ENCODE measurements at places on chromosomes 16 and 17. TPM values are rescaled to one million over a fixed set of nuclear protein-coding genes. Genes with fewer than 3 reads are reported as not detected.

The CLDN6 gene
- 0.15 TPM for total RNA-seq

The GGNBP2 gene
- 32.6 TPM for total RNA-seq

The ZG16 gene
- not detected for total RNA-seq

The SCNN1G gene
- total RNA-seq, result not detected

The SPATA22 gene
- not detected for total RNA-seq

The KCTD5 gene
- 27.6 TPM for total RNA-seq

The MTMR4 gene
- 49.3 TPM for total RNA-seq

The ARL16 gene
- 48.9 TPM for total RNA-seq

The PITPNM3 gene
- total RNA-seq, result 0.67 TPM

The MRPL38 gene
- 23.5 TPM for total RNA-seq

The SLC22A31 gene
- 1.7 TPM for total RNA-seq

The SSTR5 gene
- total RNA-seq, result not detected

The TMEM106A gene
- 5.1 TPM for total RNA-seq

The MYH13 gene
- under 0.01 TPM for total RNA-seq

The PRRT2 gene
- total RNA-seq, result 0.67 TPM

The FOXJ1 gene
- 0.17 TPM for total RNA-seq

The NXPH3 gene
- not detected for total RNA-seq

The PAQR4 gene
- total RNA-seq, result 24.9 TPM

The C16orf96 gene
- under 0.01 TPM for total RNA-seq

The TK2 gene
- 17.5 TPM for total RNA-seq

The CTNS gene
- total RNA-seq, result 19.9 TPM

The KRT33A gene
- total RNA-seq, result not detected

The DRC7 gene
- not detected for total RNA-seq

The PTX4 gene
- total RNA-seq, result 0.15 TPM

The TP53TG3 gene
- total RNA-seq, result not detected

The ENKD1 gene
- total RNA-seq, result 17.7 TPM

The MT1A gene
- 23.9 TPM for total RNA-seq

The KCNH6 gene
- total RNA-seq, result not detected

The TBC1D3E gene
- not detected for total RNA-seq

The TRAF7 gene
- total RNA-seq, result 54.0 TPM

The KRT31 gene
- not detected for total RNA-seq

The ACAP1 gene
- total RNA-seq, result 0.50 TPM

The HSD17B2 gene
- not detected for total RNA-seq

The SDR42E1 gene
- total RNA-seq, result 2.4 TPM

The FAM20A gene
- 1.0 TPM for total RNA-seq

The EVPLL gene
- total RNA-seq, result not detected

The PRCD gene
- total RNA-seq, result 2.2 TPM

The KDM6B gene
- total RNA-seq, result 1.2 TPM
